Esophagus squamous epithelium (tissue), 5 donors: ENCODE measurements at places on chromosomes 16 and 17.

DNA sequence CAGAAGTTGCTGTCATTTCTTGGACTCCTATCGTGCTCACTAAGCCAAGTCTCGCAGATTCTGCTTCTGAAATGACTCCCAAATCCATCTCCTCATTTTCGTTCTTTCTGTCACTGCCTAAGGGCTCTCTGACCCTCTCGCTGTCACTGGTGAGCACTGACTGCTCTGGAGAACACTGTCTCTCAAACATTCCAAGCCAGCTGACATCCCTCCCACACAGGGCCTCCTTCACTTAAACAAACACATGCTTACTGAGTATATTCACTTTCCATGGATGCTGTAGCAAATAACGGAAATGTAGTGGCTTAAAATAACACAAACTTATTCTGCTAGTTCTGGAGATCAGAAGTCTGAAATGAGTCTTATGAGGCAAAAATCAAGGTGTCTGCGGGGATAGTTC lies 18.8 kb downstream of the CACNG1 start:
- DNase-seq, result no peak

DNA sequence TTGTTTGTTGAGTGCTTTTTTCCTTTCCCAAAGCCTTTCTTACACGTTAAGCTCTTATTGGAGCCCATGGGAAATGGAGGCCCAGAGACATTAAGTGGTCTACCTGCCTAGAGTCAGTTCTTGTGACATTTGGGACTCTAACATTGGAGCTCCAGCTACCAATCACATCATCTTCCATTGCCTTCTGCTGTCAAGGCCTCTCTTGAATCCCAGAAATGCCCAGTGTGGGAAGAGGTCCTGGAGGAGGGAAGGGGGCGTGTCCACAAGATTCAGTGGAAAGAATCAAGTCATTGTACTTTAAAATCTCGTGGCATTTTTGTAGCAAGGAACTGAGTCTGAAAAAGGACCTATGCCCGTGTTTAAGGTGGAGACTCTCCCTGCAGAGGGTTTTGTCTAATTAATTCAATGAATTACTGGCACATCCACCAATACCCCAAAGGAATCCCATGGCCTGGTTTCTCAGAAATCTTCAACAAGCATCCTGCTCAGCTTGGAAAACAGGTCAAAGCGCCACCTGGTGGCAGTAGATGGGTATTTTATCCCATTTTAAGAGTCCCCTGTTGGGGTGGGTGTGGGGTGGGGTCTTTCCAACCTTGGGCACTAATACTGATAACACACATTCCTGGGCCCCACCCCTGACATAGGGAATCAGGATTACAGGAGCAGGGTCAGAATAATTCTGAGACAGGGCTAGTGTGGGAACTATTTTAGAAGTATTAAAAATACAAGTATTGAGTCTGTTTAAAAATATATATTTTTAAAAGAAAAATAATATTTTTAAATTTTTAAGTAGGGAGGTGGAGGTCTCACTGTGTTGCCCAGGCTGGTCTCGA lies 24.6 kb downstream of the GPT2 start:
- no peak for DNase-seq

DNA sequence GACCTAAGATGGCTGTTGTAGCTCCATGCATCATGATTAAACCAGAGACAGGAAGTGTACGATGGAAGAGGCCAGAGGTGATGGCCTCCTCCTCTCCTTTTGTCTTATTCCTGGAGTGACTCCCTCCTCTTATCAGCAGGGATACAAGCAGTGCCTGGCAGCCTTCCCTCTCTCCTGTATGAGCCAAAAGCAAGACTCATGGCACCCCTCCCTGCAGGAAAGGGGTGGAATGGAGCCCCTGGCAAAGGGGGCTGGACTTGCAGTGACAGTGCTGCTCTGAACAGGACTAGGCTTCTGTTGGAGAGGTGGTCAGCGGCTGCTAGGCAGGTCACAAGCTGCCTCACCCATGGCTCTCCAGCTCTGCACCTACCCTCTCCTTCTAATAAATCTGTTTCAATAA lies 8.4 kb downstream of the TXNL4B start:
- DNase-seq, result no peak

GRCh38 chr16:47460359-47460710 lies 528 bp downstream of the ITFG1 start:
- no peak for DNase-seq

- DNase-seq, result no peak
These were observed 52.0 kb upstream of the ACSM2B start for GRCh38 chr16:20628213-20628612.

DNA sequence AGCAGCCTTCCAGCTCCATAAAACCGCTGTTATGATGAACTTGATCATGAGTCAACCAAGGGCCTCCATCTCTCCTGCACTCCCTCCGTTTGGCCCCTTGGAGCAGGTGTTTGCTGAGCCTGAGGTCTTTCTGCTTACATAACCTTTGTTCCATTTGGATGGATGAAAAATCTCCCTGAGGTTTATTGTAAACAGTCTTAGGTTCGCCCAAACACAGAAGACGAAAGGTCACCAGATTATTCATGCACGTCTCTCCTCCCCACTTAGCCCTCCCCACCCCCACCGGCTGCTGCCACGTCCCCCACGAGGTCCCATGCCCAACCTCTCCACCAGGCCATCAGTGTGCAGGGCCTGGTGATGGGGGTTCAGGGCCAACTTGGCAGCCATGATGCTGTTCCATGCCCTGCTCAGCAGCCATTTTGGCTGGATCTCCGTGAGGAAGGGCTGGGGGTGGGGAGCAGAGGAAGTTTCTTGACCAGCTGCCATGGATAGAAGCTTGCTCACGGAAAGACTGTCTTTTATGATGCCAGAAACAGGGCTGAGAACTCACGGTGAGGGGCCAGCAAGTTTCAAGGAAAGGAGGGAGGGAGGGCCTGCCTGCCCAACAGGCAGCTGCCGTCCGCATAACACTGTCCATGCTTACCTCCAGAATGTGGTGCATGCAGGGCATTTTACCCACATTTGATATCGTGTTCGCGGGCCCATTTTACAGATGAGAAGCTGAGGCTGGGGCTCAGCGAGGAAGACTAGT lies 47.8 kb upstream of the FOXF1 start:
- no peak for DNase-seq

DNA sequence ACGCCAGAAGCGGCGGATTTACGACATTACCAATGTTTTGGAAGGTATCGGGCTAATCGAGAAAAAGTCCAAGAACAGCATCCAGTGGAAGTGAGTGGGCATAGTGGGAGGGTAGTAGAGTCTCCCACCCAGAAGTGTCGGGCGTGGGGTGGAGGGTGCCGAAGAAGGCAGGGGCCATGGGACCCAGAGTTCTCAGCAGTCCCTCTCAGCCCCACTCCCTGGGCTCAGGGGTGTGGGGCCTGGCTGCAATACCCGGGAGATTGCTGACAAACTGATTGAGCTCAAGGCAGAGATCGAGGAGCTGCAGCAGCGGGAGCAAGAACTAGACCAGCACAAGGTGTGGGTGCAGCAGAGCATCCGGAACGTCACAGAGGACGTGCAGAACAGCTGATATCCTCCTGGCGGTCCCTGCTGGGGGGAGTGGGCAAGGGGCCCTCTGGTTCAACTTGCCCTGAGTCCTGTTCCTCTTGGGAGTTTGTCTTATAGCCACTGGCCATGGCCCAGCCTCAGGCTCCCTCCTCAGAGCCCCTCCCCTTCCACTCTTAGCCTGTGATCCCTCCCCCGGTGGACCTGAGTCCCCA lies 916 bp downstream of the E2F4 start:
- no peak for DNase-seq

DNA sequence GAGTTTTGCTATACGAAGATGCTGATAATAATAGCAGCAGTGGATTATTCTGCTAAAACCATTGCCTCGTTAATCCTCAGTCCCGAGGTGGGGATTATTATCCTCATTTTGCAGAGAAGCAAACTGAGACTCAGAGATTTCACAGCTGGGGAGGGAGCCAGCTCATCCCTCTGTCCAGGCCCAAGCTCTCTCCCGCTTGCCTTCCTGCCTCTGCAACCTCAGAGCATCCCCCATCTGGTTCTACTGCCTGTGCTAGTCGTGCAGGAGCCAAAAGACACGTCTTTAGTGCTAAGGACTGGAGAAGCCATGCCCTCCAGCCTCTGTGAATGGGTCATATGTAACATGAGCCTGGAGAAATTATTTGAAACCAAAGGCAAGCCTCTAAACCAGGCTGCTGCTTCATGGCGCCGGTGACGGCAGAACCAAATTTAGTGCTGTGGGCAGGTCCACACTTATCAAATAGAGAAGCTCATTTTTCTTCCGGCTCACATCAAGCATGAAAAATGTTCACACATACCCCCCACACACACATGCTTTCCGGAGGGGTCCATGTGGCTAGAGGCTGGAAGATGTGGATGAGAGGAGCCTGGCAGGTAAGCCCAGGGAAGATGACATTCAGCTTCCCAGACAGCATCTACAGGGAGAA lies 13.5 kb downstream of the MAPT start:
- no peak for DNase-seq

GRCh38 chr17:33977729-33978514 lies 277.2 kb upstream of the CCL2 start:
- no peak for DNase-seq

- no peak for DNase-seq
These were observed 789 bp upstream of the CCDC57 start for GRCh38 chr17:82213251-82214011.

DNA sequence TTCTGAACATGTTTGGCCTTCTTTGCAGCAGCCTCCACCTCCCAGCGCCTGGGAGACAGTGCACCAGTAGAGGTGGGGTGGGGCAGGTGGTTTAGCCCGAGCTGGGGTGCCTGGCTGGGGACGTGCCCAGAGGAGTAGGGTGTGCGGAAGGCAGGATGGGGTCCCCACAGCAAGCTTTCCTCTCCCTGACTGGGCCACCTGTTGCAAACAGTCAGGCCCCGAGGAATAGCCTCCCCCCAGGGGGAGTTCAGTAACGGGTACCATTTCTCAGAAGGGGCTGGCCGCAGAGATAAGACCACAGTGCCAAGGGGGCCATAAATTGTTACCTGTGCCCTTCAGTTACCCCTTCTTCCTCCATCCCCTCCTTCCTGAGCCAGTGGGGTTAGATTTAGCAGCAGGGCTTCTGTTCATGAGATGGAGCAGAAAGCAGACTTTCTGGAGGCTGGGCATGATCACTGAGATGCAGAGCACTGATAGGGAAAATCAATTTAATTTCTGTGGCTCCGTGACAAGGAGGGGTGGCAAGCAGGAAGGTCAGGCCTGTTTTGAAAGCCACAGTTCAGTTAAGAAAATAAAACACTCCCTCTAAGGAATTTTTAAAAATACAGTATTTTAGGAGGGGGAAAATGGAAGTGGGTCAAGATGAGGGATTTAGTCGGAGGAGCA lies 181.9 kb downstream of the MSI2 start:
- DNase-seq, result no peak

DNA sequence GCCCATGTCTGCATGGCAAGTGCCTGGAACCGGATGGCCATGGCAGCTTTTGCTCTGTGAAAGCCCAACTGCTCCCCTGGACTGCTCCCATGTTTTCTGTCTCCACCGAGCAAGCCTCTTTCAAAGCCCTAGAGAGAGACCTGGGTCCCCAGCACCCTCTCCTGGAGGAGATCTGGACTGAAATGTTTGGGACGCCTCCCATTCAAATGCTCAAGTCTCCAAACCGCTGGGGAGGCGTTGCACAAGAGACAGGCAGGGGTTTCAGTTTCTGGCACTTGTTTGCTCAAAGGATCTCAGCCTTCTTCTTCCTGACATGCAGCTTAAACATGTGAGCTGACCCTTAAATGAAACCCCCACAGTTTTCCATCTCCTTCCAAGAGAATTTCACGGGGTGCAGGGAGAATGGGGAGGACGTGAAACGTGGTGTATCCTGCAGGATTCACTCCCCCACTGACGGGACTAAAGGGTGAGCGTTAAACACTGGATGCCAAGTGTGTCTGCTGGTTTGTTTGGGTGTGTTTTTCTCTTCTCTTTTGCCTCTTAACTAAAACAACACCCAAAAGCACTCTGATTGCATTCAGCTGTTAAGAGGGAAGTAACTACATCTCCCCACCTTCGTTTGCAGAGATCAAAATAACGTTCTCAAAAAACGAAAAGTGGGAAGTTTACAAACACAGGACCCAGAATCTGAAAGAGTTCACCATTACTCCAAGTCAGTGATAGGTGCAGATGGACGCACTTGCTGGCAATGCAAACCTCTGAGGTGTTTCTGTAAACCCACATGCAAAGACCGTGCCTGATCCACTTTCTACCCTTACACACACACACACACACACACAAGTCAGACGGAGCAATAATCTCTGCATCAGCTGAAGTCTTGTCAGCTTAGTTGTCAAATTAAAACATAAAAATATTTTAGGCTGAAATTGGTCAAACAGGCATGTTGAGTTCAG lies 256.9 kb downstream of the C16orf95 start:
- no peak for DNase-seq

DNA sequence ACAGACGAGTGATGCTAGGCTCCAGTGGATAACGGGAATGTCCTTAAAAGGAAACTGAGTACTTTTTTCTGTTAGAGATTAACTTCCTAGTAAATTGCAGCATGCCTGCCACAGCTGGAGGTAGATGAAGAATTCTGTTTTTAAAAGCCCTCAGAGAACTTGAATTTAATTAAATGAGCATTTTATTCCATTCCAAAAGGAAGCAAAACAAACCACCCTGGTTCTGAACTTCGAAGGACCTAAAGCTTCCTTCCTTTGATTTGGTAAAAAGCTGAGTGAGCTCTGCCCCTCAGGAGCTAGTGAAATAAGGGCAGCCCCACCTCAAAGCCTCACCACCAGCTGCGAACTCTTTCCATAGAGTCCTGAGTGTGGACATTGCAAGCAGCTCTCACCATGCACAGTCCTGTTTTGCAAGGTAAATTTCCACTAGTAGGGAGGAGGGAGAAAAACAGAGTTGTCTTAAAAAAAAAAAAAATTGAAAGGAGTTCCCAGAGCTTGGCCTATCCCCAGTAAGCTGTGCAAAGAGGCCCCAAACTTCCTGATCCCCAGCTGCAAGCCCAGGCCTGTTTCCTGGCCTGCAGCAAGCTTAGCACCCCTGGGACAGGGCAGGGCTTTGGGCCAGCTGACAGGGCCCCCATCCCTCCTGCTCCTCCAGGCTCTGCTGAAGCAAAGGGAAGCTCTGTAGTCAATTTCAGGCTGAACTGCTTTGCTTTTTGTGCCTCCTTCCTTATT lies 11.2 kb downstream of the CHD9NB start:
- DNase-seq, result no peak

- DNase-seq, result no peak
These were observed 753.2 kb upstream of the EEF2KMT start for GRCh38 chr16:5850632-5851392.

GRCh38 chr17:52158450-52159042 lies at the start of gene CA10:
Gene CA10, minus strand, starts transcription at chr17:52158714.
- no peak for DNase-seq
